NCI-H1930 (cell line): ENCODE measurements at places on chromosomes 2 and 18.

GRCh38 chr2:170052151-170052550, 125.8 kb upstream of the MYO3B start:
- no peak for DNase-seq

DNA sequence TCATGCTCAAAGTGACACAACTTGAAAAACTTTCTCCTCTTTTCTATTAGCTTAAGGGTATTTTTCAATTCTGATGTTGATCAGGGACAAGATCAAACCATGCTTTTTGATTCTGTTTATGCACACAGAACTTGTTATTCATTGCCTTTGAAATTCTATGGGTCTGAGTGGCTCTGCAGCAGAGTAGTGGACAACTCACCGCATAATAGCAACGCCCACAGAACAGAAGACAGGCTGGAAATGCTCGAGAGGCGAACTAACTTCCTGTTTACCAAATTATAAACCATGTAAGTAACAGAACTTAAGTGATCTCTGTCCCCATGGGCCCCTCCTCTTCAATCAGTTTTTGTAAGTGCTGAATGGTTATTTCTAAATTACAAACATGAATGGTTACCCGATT, 131.2 kb downstream of the CBLN2 start:
- no peak for DNase-seq

GRCh38 chr18:42706618-42707017, 408.9 kb downstream of the RIT2 start:
- DNase-seq, result peak; percentile 29

DNA sequence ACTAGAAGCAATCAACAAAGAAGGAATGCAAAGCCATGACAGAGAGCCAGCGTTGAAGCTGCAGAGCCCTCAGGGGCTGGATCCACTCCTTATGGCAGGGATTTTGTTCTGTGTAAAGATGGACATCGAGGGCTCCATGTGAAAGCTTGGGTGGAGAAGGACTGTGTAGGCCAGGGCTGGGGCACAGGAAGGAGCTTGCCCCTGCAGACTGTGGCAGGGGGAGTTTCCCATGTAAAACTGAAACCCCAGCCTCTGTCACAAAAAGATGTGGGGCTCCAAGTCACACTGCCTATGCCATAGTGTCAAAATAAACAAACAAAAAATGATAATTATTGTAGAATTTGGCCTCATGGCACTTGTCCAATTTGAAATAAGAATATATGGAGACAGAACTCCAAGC, 408.7 kb upstream of the HS6ST1 start:
- DNase-seq, result no peak

DNA sequence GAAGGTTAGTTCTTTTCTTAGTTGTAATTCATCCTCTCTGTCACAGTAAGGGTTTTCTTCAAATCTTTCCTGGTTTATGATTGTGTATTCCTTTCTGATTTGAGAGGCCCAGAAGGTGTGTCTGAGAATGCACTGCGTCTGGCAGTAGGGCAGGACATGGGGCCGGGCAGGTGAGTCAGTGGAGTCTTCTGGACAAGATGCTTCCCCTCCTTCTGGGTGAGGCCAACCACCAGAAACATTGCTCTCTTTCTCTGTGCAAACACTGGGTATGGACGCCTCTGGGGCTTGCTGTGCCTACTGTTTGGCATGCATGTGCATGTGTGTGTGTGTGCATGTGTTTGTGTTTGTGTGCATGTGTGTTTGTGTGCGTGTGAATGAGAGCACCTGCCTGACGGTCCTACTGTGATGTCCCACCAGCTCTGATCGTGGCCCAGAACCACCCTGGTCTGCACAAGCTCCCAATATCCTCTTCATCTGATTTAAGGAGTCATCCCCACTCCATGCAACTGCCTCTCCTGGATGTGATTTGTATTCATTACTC, 93.2 kb upstream of the DLX2 start:
- DNase-seq, result no peak

DNA sequence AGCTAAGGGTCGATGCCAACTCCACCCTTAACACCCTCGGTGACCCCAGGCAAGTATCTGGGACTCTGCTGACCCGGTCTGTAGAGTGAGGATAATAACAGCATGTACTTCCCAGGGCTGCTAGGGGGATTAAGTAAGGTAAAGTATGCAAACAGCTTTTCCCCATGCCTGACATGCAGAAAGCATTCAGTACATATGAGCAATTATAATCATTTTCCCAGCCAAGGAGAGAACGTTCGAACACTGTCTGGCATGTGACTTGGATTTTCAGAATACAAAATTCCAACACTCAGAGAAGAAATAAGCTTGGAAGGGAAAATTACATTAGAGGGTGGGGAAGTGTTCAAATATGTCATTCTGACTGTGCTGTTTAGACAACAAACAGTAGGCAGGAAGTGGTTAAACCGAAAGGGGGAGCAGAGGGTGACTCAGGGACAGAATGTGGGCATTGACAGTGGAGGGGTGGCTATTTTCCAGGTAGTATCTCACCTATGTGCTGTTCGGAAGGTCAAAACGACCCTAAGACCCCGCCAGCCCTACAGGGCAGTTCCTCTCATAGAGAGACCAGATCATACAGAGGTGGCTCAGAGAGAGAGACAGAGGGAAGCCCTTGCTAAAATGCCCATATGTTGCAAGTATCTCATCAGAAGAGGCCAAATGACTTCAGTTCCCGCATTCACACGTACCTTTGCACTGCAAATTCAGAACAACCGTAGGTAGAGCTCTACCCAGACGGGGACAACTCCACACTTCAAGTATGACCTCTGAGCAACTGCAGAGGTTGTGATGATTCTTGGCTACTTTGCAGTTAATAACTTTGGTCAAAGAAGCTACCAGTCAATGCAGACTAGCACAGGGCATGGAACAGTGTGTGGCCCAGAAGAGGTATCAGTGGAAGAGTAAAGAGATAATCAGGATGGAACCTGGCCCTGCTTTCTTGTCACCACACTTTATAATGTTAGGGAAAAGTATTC, 14.8 kb downstream of the ASPRV1 start:
- no peak for DNase-seq

DNA sequence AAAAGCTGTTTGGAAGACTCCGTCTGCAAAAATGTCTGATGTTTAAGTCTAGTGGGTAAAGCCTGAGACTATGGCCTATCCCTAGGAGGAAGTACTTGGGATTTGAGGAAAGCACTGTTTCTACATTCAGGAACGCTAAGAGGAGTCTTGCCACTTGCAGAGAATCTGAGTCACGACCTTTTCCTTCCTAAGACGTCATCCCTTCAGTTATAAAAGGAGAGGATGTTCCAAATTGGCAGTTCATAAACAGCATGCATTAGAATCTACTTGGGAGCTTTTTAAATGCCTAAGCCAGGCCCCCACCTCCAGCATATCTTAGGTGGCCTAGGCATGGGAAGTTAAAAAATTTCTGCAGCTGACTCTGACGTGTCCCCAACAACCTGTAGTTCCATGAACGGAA, 125.9 kb downstream of the TTC32 start:
- no peak for DNase-seq
